ENCODE measurements at places on chromosomes 2 and 18. TPM values are rescaled to one million over a fixed set of nuclear protein-coding genes. Genes with fewer than 3 reads are reported as not detected.

DNA sequence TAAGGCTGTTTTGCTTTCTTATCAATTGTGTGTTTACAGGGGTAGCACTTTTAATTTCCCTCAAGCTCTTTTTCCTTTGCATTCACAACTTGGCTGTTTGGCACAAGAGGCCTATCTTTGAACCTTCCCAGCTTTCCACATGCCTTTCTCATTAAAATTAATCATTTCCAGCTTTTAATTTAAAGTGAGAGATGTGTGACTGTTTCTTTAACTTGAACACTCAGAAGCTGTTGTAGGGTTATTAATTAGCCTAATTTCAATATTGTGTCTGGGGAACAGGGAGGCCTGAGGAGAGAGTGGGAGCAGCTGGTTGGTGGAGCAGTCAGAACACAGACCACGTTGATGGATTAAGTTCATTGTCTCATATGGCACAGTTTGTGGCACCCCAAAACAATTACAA is 4.7 kb downstream of the ASB1 start:
- no peak for DNase-seq

Gene PAX3
- not detected for total RNA-seq

DNA sequence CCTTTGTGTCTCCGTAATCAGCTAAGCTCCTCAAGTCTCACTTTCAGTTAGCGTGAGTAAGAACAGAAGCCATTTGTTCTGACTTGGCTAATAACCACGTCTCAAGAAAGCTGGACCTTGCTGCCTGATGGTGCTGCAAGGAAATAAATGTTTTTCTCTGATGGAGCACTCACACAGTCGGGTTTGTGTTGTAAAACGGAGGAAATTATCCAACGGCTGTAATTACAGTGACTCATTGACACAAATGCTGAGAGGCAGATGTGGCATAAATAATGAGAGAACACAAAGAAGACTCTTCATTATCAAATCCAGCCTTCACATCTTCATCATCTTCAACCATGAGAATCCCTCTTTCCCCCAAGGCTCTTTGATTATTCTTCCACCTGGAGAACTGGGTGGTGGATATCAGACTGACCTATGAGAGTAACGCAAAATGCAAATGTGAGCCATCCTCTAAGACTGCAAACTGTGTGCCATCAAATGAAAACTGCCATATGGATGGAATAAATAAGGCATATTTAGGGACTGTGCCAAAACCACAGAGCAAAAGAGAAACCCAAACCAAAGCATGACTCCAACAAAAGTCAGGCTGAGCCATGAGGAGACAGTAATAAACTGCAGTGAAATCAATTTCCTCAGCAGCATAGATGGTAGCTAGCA is 252.6 kb downstream of the RND3 start:
- no peak for DNase-seq

DNA sequence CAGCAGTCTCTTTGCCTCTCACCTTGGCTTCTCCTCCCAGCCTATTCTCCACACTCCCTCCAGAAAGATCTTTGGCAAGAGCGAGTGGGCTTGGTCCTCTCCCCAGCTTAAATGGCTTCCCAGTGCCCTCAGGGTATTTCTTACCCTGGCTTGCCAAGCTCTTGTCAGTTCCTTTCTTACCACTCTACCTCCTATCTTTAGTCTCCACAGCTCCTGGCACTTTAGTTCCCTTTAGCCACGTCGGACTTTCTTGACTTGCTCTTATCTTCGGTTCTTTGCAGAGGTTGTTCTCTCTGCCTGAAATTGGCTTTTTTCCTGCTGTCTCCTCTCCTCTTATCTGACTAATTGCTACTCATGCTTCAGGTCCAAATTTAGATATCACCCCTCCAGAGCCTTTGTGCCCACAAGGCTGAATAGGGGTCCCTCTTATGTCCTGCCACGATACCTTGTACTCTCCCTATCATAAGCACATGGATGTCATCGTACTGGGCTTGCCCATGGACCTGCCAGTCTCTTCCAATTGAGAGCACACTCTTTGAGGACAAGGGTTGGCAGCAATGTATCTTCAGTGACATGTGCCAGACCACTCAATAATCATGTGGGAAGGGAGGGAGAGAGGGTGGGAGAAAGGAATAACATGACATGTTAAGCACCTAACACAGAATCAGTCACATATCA is 131.7 kb upstream of the CTAGE1 start:
- DNase-seq = no peak

GRCh38 chr18:23512641-23513040 is 9.3 kb downstream of the RMC1 start:
- DNase-seq = no peak

DNA sequence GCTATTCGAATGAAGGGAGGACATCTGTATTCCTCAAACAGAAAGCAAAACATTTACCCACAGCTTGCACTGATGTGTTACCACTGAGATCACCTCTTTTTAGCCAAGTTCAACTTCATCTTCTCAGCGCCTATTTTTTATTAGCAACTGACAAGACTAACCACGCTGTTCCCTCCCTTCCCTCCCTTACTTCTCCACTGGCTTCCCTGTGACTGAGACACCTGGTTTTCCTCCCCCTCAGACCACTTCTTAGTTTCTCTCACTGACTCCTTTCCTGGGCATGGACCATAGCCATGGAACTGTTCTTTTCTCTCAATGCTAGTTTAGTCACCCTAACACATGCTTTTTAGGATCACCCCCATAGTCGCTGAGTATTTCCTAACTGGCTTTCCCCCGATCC is 3.3 kb downstream of the L3MBTL4 start:
- DNase-seq = no peak

DNA sequence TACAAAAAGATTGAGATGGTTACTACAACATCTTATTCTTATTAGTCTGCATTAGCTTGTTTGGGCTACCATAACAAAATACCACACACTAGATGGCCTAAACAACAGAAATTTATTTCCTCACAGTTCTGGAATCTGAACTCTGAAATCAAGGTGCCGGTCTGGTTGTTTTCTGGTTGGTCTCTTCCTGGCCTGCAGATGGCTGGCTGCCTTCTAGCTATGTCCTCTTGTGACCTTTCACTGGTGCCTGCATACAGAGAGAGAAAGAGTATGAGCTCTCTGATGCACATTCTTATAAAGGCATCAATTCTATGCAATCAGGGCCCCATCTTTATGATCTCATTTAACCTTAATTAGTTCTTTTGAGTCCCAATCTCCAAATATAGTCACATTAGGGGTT is 696.5 kb downstream of the TDRD15 start:
- no peak for DNase-seq

DNA sequence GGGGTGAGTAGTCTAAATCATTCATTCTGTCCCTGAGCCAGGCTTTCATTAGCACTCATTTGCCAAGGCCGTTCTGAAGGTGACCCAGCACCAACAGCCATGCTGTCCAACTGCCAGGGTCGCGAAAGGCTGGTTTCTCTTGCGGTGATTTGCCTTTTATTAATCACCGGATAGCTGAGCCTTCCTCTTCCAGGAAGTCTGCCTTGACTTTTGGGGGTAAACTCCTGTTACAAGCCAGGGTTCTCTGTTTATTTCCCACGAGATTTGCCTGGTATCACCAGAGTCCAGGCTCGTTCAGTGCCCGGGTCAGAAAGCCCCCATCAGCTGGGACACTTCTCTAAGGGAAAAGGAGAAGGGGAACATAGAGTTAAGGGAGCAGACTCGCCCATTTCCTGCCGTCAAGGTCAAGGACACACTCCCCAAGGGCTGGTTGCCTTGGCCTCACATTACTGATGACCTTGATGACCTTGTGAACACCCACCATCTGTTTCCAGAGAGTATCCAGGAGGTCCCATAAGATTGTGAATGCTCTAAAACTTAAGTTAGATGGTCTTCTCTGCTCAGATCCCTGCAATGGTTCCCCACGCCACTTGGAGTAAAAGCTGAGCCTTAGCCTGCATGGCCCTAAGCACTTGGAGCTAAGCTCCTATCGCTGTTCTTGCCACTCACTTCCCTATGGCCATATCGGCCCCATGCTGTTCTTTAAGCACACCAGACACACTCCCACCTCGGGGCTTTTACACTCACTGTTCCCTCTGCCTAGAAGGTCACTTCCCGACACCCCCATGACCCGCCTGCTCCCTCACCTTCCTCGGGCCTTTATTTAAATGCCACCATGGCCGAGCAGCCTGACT is 118.0 kb upstream of the STPG4 start:
- DNase-seq = no peak

Gene PSMD14
- total RNA-seq = 21.2 TPM

DNA sequence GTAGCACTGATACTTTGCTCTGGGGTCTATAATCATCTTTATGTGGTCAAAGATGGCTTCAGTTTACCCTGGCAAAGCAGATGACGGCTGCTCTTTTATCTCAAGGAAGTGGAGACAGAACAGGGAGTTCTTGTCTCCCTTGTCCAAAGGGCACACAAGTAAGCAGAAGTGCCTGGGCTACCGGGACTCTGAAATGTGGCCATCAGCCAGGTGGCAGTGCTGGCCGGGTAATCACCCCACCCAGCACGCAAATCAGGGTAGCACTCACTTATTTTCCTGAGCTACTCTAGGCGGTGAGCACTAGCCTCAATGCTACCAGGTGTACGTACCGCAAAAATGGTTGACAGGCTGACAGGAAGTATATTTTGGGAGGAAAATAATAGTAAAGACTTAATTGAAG is 119.7 kb upstream of the ETAA1 start:
- no peak for DNase-seq

- no peak for DNase-seq
Observed at GRCh38 chr2:23489471-23490322, 104.7 kb downstream of the KLHL29 start.

GRCh38 chr18:51603111-51603510 is 405.6 kb upstream of the MEX3C start:
- no peak for DNase-seq

- DNase-seq = peak; percentile 27
Observed at GRCh38 chr2:98412751-98413458, 31.8 kb upstream of the INPP4A start.

Gene TBR1
- total RNA-seq = not detected

Gene CCDC102B
- total RNA-seq = 6.1 TPM

DNA sequence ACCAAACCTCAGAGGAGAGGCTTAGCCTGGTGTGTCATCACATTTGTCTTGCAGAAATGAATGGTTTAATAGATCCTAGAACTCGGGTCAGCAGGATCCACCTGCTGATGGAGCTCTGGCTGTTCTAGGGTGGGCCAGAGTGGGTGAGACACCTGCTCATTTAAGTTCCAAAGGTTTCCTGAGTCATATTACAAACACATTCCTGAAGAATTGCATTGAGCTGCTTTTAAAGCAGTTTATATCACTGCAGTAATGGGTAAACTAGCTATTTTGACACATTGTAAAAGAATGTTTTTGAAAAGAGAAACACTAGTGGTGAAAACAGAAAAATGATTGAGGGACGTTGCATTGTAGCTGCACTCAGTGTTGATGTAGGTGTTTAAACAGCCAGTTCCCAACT is 175.3 kb upstream of the TCF4 start:
- no peak for DNase-seq

DNA sequence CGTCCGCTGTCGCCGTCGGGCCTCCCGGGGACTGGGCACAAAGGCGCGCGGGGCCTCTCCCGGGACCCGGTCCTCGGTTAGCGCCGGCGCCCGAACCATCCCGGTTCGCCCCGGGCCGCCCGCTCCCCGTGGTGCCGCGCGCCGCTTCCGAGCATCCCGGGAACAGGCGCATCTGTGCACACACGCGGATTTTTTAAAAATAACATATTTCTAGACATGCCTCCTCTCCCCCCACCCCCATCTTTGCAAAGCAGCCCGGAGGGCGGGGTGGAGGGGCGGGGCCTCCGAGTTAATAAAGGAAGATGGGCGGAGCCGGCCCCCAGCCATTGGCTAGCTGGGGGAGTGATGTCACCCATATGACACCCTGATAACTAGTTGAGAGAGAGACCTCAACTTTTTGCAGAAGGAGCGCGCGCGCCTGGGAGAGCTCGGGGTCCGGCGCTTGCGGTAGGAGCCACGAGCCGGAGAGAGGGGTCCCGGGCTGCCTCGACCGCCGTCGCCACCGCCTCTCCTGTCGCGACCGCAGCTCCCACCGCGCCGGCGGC is at the start of gene SOX11:
Gene SOX11, plus strand, starts transcription at position 400 of the 545 bp plus-strand sequence. CDS start 338 bp downstream, outside the sequence.
- DNase-seq = no peak

GRCh38 chr2:57546478-57546877 is 500.1 kb upstream of the VRK2 start:
- no peak for DNase-seq

- DNase-seq = no peak
Observed at GRCh38 chr2:196354186-196354585, 182.8 kb upstream of the STK17B start.

DNA sequence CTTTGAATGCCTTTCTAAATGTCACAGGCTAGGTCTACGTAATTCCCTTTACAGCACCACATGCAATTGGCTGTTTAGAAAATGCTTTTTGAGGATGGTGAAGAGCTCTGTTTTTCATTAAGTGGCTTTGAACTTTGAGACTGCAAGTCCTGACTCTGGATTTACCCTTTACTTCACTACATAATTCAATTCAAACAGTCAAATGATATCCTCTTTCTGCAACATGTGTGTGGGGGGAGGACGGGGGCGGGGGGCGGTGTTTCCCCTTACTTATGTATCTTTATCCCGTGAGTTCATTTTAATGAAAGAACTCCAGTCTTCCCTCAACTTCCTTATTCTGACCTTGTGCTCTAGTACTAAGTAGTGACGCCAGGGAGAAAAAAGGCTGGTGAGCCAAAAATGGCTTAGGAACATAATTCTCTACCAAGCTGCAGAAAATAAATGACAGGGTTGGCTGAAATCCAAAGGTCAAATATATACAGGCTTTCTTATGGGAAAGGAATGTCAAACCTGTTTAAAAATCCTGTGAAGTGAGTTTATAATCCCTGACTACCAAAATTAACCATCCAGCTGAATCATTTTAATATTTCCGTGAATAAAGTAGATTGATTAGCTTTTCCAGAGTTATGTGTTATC is 119.6 kb downstream of the SLC8A1 start:
- no peak for DNase-seq

Gene GALR1
- not detected for total RNA-seq

DNA sequence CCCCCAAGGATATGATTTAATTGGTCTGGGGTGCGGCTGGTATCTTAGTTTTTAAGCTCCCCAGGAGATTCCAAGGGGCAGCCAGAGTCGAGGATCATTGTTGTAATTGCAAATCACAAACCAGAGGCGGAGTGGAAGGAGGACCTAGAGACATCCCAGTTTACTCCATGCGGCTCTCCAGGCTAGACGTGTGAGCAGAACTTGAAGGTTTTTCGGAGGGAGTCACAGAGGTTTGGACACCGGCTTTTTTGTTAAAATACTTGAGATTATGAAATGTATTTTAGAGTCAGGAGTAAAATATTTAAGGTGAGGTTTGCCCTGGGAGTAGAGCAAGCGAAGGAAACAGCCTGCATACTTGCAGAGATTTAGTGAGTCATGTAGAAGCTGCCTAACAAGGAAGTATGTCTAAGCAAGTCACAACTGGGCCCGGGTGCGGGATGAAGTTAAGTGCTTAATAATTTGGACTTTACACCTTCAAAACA is 39.5 kb downstream of the TGOLN2 start:
- DNase-seq = no peak

Gene DPYSL5
- not detected for total RNA-seq

Gene WNT6
- total RNA-seq = not detected

GRCh38 chr2:45836316-45836715 is 184.8 kb downstream of the PRKCE start:
- no peak for DNase-seq

Gene CYP26B1
- not detected for total RNA-seq

Measured in T-cell (primary cell).